Hair follicular keratinocyte (primary cell): ENCODE measurements at places on chromosomes 2 and 18. TPM values are rescaled to one million over a fixed set of nuclear protein-coding genes. Genes with fewer than 3 reads are reported as not detected.

Gene KIF3C
- total RNA-seq: 16.3 and 22.1 TPM in 2 replicates

Gene MYCN
- not detected in 2 replicates for total RNA-seq

Gene TRIM43B
- total RNA-seq: not detected in 2 replicates

Gene UBXN2A
- total RNA-seq: 9.9 and 12.3 TPM in 2 replicates

Gene ACMSD
- not detected in 2 replicates for total RNA-seq

Gene ITGB6
- total RNA-seq: 58.8 and 59.2 TPM in 2 replicates

Gene ELAC1
- 4.5 and 5.8 TPM in 2 replicates for total RNA-seq

Gene BMP10
- total RNA-seq: not detected in 2 replicates

Gene TUBA3D
- not detected in 2 replicates for total RNA-seq

Gene NOP58
- total RNA-seq: 35.8 and 79.5 TPM in 2 replicates

Gene NEU2
- total RNA-seq: not detected in 2 replicates

Gene RTTN
- total RNA-seq: 31.6 and 54.4 TPM in 2 replicates

Gene GCG
- total RNA-seq: not detected in 2 replicates

Gene CCT4
- 191 and 253 TPM in 2 replicates for total RNA-seq

Gene LYPD6B
- 1.9 and 4.9 TPM in 2 replicates for total RNA-seq

Gene RIT2
- total RNA-seq: not detected in 2 replicates

Gene TRIM54
- total RNA-seq: not detected in 2 replicates

Gene PPP1R7
- 79.2 and 79.8 TPM in 2 replicates for total RNA-seq

Gene NETO1
- 0.19 and 0.47 TPM in 2 replicates for total RNA-seq

Gene SH2D6
- total RNA-seq: 0.23 TPM in 1 of 2 replicates, not detected in the other

Gene CCDC74A
- total RNA-seq: 6.0 and 6.6 TPM in 2 replicates

Gene DYNAP
- not detected in 2 replicates for total RNA-seq

Gene LBH
- total RNA-seq: 2.4 and 7.7 TPM in 2 replicates

Gene NMUR1
- not detected in 2 replicates for total RNA-seq

Gene SCYGR4
- not detected in 2 replicates for total RNA-seq

Gene RFTN2
- total RNA-seq: not detected in 2 replicates

Gene ABCG8
- total RNA-seq: not detected in 2 replicates

Gene CNDP1
- total RNA-seq: not detected in 2 replicates

Gene CNGA3
- not detected in 2 replicates for total RNA-seq

Gene CPO
- total RNA-seq: not detected in 2 replicates

Gene ALPI
- total RNA-seq: not detected in 2 replicates

Gene MATN3
- 1.9 and 3.7 TPM in 2 replicates for total RNA-seq

Gene SCTR
- not detected in 2 replicates for total RNA-seq

Gene PJVK
- 0.53 and 0.62 TPM in 2 replicates for total RNA-seq

Gene TBR1
- total RNA-seq: not detected in 2 replicates

Gene GALNT5
- total RNA-seq: 3.1 and 5.1 TPM in 2 replicates

Gene EIF2AK3
- total RNA-seq: 11.2 and 14.2 TPM in 2 replicates

Gene KCNE4
- total RNA-seq: not detected in 2 replicates

Gene NEB
- under 0.01 TPM in 1 of 2 replicates, not detected in the other for total RNA-seq

Gene SERPINB12
- total RNA-seq: not detected in 2 replicates

Gene PLCL1
- total RNA-seq: not detected in 2 replicates

Gene REG3A
- total RNA-seq: not detected in 2 replicates

Gene GAL3ST2
- not detected in 2 replicates for total RNA-seq
